ENCODE measurements at places on chromosomes 1 and 21.

DNA sequence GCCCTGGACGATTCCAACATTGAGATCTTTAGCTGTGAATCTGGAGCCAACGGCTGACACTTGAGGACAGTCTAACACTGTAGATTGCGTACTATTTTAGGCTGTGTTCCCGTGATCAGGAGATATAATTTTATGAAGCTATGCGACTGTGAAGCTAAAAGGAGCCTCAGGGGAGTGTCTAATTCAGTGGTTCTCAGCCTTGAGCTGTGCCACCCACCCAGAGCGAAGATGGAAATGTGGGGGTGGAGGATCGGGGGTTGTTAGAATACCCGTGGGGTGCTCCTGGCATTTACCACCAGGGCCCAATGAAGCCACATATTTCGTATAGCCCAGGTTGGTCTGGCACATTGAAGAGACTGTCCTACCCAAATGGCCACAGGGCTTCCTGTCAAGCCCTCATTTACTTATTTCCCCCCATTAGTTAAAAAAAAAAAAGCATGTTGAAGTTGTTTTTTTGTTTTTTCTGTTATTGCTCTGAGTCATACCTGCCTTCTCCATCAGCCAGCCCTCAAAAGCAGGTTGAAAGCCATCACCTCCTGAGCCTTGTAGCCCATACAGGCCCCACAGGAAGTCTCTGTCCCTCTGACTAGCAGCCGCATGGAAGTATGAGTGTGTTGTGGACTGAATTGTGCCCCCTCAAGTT is 141.7 kb downstream of the GALNT2 start:
- no peak for DNase-seq

DNA sequence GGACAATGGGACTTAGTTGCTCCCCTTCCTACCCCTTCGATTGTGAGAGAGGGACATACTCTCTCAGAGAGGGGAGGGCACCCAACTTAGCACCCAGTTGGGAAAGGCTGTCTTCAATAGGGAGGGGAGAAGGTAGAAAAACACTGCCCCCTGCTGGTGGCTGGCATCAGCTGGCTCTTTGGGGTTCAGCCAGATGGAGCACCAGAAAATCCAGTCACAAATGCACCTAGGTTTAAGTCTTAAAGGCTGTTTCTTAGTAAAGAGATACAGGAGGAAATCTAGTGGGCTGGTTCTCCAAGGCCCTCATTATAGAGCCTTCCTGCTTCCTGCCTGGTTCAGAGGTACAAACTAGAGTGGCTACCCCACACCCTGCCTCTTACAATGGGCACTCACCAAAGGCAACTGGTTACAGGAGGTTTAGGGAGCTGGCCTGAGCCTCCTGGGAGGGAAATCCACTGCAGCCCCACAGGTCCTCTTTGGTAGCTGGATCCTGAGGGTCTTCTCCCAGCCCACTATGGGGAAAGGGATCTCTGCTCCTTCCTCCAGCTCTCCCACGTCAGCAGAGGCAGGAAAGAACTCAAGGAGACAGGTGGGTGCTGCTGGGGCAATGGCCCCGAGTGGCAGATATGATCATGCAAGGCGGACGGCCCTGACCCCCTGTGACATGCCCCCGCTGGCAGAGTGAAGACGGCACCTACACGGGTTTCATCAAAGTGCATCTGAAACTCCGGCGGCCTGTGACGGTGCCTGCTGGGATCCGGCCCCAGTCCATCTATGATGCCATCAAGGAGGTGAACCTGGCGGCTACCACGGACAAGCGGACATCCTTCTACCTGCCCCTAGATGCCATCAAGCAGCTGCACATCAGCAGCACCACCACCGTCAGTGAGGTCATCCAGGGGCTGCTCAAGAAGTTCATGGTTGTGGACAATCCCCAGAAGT is 28.3 kb downstream of the EIF2D start:
- DNase-seq: no peak

- no peak for DNase-seq
Measured at GRCh38 chr1:231272880-231273279, 31.9 kb downstream of the GNPAT start.

GRCh38 chr21:36609654-36610053 is 89.3 kb upstream of the SIM2 start:
- no peak for DNase-seq
